ENCODE measurements at places on chromosomes 3 and 15.
A peak's percentile ranks its signal among the peaks of the same experiment; 100 is the strongest.

DNA sequence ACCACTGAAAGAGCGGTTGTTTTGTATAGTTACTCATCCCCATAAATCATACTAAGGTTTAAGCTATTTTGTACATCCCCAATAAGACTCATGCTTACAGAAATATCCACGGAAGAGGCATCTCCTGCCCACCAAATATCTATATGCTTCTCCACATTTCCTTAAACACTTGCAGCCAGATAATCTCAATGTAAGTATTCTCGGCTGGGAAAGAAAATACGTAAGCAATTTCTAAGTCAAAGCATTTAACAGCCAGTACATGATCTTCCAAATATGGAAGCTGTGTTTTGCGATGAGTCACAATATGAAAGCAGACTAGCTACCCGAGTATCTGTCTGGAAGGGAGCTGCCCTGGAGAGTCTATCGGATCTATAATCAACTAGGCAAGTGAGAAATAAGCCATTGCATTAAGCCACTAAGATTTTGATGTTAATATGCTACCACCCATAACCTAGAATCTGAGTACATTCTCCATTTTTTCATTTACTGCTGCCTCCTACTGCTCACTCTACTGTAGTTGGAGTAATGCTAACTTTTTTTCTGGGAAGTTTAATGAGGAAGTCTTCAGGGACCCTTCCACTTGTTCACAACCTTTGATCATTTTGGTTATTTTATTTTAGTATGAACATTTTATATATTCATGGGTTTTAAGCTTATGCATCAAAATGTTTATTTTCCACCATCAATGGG is 26.9 kb upstream of the ZMAT3 start:
- DNase-seq: no peak

DNA sequence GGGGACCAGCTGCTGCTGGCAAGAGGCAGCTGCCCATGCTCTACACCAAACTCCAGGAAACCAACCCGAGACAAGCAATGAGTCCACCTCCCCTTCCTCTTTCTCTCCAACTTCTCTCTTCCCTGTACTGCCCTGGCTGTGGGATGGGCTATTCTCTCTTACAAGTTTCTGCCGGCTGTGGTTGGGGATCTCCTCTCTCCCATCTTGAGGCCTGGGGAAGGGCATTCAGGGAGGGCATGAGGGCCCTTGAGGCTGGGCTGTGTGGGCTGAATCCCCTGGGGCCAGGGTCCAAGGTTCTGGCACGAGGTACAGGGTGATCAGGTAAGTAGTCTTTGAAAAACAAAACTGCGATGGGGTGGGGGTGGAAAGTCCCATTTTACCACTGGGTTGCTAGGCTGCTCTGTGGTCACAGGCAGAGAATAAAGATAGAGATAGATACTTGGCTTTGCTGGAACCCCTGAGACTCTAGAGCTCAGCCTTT is 32.3 kb upstream of the CTSH start:
- peak; percentile 60 for DNase-seq

DNA sequence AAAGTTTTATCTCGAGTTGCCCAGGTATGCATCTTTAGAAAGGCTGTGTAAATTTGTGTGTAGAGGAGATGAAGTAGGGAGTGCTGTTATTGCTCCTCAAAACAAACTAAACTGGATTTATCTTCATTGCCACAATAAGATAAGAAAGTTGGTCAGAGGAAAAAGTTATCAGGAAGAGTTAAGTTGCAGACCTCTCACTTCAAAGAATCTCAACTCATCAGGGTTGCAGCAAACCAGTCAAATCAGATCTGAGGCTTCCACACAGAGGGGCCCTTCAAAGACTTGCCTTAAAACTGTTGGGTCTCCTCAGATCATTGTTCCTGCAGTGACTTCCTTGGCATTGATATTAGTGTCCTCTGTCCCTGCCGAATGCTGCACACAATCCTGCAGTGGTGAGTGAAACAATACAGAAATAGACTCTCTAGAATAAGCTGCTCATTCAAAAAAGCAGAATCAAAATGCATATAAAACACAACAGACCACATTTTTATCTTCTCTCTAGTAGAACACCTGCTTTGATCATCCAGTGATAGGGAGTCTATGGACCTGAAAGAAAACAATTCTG is 191.2 kb upstream of the CBLB start:
- DNase-seq: no peak

DNA sequence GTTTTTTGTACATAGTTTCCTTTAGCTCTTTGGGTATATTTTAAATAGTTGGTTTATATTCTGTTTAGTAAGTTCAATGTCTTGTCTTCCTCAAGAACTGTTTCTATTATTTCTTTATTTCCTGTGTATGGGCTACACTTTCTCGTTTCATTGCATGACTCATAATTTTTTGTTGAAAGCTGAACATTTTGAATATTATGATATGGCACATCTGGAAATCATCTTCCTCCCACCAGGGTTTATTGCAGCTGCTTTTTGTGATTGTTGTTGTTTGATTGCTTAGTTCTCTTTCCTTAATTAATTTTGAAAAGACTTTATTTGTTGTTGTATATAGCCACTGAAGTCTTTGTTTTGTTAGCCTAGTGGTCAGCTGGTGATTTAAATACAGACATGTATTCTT is 43.8 kb downstream of the LSM3 start:
- DNase-seq: no peak

GRCh38 chr15:89413877-89414276 is 79.3 kb upstream of the POLG start:
- no peak for DNase-seq

GRCh38 chr3:166456286-166456685 is 619.1 kb upstream of the BCHE start:
- no peak for DNase-seq
